ENCODE measurements at places on chromosomes 3 and 15.
A peak's percentile ranks its signal among the peaks of the same experiment; 100 is the strongest.

- DNase-seq = no peak
Observed at GRCh38 chr3:121667333-121667732, 6.6 kb upstream of the HCLS1 start.

- DNase-seq = no peak
Observed at GRCh38 chr3:125042725-125043406, 12.9 kb downstream of the HEG1 start.

DNA sequence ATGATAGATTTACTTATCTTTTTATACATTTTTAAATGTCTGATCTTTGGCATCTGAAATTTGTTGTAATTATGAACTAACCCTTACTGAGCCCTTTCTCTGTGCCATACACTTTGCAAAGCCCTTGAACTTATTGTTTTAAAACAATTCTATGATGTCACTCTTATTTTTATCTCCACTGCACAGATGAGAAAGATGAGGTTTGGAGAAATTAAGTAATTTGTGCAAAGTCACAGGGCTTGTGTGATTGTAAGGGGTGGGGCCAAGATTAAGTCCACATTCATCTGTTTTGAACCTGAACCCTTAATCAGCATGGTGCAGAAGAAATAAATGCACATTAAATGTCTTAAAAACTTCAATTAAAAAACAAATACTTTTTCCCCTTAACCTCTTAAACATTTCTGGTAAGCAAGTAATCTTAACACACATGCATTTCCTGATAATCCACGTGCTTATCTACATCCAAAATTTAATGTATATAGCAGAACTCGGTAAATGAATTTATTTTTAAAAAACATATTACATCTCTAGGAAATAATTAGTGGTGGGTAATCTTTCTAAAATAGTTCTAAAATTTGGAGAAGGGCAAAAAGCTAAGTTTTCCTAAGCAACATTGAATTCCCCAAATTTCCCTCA, 189.8 kb upstream of the TBC1D5 start:
- DNase-seq = no peak

DNA sequence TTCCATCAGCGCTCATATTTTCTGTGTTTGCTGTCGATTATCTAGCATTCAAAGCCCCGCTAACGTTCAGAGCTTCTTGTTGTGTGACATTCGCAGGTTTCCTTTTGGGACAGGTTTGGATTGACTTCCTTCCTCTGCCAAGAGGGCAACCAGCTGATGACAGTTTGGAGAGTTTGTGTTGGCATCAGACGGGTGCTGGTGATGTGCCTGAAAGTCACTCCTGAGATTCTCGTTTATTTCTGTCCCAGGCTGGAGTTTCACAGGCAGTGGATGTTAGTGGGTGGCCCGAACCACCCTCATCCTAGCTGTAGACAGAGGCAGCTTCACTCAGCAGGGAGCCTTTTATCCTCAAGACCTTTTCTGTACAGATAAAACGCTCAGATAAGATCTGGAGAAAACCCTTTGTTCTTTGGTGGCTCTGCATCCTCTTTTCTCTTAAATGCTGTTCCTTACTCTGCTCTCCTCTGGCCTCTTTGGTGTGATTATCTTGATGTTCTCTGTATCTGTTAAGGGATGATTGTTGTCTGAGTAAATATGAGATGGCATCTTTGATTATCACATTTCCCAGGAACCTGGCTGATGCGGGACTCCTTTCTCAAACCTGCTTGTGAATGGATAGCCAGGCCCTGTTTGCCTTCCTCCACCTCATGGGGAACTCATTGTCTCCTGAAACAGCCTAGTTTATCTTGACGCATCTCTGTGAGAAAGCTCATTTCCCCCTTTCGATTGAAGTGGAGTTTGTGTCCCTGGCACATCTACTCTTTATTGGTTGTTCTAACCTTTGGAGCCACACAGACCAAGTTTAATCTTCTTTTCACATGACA, 35.9 kb downstream of the CGNL1 start:
- no peak for DNase-seq

- no peak for DNase-seq
Observed at GRCh38 chr3:57757642-57758297, 1.7 kb downstream of the SLMAP start.

DNA sequence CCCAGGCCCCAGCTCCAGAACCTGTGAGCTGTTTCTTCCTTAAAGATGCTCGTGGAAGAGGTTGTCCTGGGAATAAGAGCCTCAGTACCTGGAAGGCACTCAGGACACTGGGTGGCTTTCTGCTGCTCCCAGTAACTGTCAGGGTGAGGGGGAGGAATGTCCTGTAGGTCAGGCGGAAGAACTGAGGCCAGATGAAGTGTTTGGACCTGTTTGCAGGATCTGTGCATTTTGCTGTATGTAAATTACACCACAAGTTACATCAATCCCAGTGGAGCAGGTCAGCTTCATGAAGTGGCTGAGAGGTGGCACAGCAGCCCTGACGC, 27.1 kb downstream of the HDAC11 start:
- DNase-seq = no peak

GRCh38 chr3:58353722-58354553, 21.2 kb downstream of the PXK start:
- peak; percentile 33 for DNase-seq

GRCh38 chr3:47611576-47611975, 32.9 kb upstream of the CSPG5 start:
- no peak for DNase-seq

- no peak for DNase-seq
Observed at GRCh38 chr3:4841776-4842440, 137.3 kb upstream of the BHLHE40 start.

DNA sequence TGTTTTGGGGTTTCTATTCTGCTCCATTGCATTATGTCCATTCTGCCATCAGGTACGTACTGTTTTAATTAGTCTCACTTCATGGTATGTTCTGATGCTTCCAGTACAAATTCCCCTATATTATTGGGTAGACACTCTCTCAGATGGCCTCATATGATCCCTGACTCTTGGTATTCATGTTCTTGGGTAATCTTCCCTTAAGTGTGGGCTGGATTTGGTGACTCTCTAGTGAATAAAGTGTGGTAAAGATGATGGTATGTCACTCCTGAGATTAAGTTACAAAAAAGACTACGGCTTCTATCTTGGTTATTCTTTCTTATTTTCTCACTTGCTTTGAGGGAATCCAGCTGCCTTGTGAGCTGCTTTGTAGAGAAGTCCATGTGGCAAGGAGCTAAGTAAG, 89.6 kb upstream of the TBC1D5 start:
- no peak for DNase-seq

GRCh38 chr3:97823046-97824004, 1.5 kb downstream of the CRYBG3 start:
- no peak for DNase-seq

GRCh38 chr3:78154521-78155186, 1114.8 kb downstream of the ROBO2 start:
- no peak for DNase-seq

DNA sequence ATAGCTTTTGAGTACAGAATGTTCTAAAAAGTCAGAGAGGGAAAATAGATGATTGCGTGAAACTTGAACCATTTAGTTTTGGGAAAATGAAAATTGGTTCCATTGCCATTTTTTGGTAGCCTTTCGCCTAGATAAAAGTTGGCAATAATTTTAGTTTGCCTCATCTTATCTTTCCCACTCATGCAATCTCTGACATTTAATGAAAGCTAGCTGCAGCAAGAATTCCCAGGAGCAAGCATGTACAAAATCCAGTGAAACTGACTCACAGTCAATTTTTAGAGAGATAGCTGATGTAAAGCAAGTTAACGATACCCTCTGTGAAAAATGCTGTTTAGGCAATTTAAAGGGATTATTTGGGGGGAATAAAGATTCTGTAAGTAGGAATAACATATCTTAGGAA, 797.4 kb downstream of the GRM7 start:
- DNase-seq = no peak

- DNase-seq = peak; percentile 44
Observed at GRCh38 chr3:48716508-48716981, 476 bp downstream of the IP6K2 start.

- DNase-seq = no peak
Observed at GRCh38 chr3:60579734-60580133, 671.5 kb downstream of the FHIT start.

- no peak for DNase-seq
Observed at GRCh38 chr15:46452297-46452820, 817.5 kb downstream of the SQOR start.

- no peak for DNase-seq
Observed at GRCh38 chr15:88932271-88932874, 19.2 kb upstream of the MFGE8 start.

- no peak for DNase-seq
Observed at GRCh38 chr15:65512807-65513416, 4.6 kb downstream of the DPP8 start.

DNA sequence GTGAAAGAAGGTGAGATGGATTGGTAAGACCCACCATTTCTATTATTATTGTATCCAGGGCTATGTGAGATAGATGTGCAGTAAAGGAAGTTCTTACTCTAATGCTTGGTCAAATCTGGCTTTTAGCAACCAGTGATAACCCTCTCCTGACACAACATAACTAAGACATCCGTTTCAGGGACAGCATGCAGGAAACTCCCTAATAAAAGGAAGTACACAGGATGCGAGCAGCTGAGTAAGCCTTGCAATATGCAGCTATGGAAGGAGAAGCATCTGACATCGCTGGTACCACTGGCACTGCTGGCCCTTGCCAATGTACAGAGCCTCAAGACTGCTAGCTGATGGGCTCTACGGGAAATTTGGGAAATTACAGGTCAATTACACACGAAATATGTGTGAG, 662.3 kb downstream of the NR2F2 start:
- no peak for DNase-seq

DNA sequence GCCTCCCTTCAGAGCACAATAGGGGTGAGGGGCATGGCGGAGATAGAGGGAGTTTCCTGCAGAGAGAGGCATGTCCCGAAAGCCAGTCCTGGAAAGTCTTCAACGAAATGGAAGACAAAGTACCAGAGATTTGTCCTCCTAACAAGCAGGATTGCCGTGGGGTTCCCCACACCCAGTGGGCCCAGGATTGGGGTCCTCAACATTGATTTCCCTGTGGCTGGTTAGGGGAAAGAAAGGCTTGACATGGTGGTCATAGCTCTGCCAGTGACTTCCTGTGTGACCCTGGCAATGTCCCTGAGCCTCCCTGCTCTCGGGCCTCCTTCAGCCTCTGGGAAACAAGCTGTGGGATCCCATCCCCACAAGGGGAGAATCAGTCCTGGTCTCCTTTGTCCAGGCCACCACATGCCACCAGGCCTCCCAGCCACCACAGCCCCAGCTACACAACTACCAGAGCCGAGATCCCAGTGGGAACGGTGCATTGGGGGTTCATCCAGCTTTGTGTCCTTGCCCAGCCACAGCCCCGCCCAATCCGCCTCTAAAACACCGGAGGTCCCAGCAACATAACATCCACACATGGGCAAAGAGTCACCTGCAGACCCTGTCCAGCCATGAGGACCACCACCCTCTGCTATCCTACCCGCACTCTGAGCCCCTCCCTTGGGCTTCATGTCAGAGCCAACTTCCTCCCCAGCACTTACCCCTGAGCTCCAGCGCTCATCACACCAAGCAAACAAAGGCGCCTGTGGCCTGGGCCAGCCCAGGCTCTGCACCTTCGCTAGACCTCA, 63.0 kb downstream of the ADAMTS17 start:
- no peak for DNase-seq

DNA sequence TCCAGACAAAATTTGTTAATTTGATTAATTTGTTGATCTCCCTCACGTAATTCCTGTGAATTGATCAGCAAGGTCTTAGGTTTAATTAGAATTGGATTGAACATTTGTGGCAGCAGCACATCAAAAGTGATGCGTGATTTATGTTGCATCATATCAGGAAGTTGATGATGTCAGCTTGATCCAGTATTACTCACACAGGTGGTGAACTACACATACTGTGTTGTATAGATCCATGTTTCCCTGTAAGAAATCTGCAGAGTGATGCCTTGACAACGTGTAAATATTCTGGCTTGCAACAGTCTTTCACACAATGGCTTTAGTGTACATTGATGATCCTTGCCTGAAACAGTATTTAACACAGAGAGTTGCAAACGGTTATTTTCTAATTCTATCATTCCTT, 200.4 kb downstream of the ADAMTSL3 start:
- DNase-seq = no peak

- peak; percentile 33 for DNase-seq
Observed at GRCh38 chr3:181711325-181712135, at the start of gene SOX2. SOX2 (plus strand) TSS chr3:181711925; CDS start chr3:181712361, 436 bp downstream.

DNA sequence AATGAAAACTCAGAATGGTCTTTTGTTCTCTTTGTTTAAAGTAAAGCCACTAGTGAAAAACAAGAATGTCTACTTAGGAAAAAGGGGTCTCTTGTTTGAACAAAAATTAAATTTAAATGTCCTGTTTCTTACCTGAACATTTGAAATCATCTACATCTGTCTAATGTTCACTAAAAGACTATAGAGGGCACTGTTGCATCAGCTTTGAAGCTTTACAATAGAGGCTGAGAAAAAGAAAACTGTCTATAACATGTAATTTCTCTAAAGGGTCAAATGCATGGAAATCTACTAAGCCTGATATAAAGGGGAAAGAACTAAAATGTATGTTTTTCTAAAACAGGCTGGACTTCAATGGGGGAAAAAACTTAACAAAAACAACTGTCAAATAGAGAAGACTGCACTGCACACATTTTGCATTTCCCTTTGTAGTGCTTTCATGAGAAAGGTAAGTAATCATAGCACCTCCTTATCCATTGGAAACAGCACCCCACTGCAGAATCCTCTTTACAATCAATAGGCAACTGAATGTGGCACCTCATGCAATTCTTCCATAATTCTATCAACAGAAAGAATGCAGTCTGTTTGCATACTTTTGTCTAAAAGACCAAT, 26.3 kb downstream of the DPH6 start:
- DNase-seq = no peak

GRCh38 chr3:110697961-110698360, 373.7 kb upstream of the NECTIN3 start:
- no peak for DNase-seq

GRCh38 chr15:75578173-75578947, 755 bp downstream of the PTPN9 start:
- DNase-seq = peak; percentile 42

DNA sequence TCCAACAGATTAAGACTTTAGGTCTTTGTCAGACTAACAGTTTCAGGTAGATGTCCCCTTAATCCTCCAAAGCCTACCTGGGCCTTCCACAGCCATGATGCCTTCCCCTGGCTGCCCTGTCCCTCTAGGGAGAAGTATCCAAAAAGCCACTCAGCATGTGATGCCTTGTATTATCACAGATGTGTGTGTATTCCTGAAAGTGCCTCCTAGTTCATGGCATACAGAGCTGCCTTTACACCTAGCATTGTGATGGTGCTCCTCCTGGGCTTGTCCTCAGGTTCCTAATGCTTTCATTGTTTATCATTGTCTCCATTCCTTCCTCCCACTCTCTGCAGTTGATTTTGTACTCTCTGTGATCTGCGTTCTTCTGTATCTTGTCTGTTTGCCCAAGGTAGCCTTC, 43.6 kb downstream of the CMSS1 start:
- DNase-seq = no peak

- no peak for DNase-seq
Observed at GRCh38 chr15:71052356-71052755, 62.9 kb upstream of the THSD4 start.

DNA sequence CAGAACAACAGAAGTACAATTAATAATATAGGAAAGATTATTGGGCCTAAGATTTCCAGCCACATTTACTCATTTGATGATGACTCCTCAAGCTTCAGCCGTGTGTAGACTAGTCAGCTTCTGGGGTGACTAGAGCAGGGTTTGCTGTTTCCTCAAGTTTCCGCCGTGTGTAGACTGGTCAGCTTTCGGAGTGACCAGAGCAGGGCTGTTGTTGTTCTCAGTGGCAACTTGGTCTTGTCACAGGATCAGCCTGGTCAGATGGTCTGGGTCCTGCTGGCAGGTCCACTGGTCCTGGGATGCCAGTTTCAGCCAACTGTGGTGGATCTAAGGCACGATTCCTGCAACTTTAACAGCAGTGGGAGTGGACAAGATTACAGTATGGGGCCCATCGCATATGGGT, 21.8 kb upstream of the NOX5 start:
- no peak for DNase-seq

Data from activated CD4-positive, alpha-beta memory T cell treated with anti-CD3 and anti-CD28 coated beads for 36 hours (primary cell).